Cardiac muscle cell (in vitro differentiated cells and primary cell): ENCODE measurements at places on chromosomes 2 and 18. TPM values are rescaled to one million over a fixed set of nuclear protein-coding genes. Genes with fewer than 3 reads are reported as not detected.

HOXD12 gene
- total RNA-seq: not detected in 2 replicates

PRKAG3 gene
- total RNA-seq: not detected in 2 replicates

GRCh38 chr2:200382874-200383273 lies 76.4 kb downstream of the SPATS2L start:
- DNase-seq: no peak

DNA sequence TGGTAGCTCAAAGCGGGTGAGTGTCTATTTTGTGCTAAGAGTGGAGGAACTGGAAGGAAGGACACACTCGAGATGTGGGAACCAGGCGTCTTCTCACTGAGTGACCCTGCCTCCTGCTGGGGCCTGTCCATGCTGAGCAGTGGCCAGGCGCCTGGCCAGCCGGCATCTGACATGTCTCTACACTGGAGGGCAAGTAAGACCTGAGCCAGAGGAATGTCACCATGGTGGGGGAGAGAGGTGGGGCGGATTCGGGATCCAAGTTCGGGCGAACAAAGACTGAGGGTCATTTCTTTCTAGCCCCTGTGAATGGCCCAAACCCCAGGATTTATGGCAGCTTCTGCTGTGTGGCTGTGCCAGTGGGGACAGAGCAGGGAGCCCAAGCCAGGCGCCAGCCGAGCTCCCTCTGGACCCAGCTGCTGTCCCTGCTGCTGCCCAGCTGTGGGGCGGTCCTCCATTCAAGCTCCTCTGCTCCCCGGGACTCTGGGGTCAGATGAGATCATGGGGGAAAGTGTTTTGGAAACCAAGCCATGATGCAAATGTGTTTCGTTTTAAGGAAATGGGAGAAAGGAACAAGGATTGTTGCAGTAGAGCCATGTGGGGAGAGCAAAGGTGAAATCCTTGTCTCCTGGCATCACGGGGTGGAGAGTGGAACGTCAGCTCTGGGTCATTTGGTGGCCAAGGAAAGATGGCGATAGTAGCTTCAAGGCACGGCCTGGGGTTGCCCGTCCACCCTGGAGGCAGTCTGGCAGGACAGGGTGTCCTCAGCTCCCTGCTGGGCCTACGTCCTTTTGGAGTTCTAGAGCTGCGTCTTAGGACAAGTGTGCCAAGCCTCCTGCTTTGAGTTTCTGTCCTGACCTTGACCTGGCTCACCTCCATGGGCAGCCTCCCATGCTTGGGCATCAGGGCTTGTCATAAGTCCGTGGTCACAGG lies 8.1 kb downstream of the ACKR3 start:
- DNase-seq: no peak

MAL gene
- total RNA-seq: 0.49 TPM in 1 of 2 replicates, not detected in the other

GRCh38 chr18:48036226-48036625 lies 105.8 kb upstream of the SMAD2 start:
- DNase-seq: peak; percentile 27

DNA sequence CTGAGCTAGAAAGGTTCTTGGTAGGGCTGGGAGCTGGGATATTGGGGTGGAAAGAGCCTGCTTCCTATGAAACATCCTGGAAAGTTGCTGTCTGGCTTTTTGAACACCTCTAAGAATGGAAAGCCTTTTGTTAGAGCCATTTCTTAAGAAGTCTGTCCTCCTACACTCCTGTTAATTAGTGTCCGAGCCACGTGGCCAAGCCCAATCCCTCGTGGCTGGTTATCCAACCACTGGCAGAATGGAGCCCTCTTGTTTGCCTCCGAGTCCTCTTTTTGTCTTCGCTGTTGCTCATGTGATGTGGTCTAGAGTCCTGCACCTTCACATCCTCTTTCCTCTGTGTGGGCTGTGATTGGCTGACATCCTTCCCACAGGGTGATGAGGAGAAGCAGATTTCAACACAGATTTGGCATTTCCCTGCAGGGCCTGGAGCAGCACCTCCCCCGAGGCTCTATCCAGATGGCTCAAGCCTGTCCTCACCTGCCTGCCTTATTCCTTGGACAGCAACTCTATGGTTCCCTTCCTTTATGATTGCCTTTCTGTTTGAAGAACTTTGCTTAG lies 8.2 kb upstream of the TOGARAM2 start:
- no peak for DNase-seq

DNA sequence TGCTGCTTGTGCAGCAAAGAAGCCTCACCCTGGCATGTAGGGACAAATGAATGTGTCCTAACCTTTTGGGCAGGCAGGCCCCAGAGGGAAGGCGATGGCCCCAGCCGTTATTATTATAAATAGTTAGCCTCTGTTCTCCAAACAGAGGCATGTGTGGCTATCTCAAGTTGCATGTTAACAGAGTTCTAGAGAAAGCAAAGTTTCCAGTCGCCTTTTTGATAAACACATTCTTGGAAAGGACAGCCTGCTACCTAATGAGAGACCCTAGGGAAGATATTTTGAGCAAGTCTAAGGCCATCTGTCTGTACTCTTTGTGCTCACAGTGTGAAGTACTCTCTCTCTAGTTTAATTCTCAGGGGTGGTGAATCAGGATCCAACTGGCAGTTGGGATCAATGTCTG lies 97.4 kb upstream of the FHL2 start:
- no peak for DNase-seq

PAIP2B gene
- 13.0 and 15.1 TPM in 2 replicates for total RNA-seq

FAP gene
- total RNA-seq: not detected in 2 replicates

DNA sequence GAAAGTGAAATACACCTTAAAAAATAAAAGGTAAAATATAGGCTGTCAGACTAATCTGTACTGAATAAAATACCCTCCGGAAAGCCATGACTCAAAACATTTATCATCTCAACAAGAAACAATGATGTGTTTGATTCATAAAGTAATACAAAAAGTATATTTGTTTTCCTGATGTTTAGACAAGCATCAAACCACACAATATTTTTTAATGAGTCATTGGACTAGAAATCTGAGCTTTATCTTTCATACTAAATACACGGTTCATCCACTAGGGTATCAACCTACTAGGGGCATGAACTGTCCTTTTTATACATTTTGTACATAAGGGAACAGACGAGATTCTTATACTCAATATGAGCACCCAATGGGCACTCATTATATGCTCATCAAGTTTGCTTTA lies 31.3 kb downstream of the CD226 start:
- DNase-seq: no peak

GRCh38 chr2:1936427-1936980 lies 192.2 kb upstream of the PXDN start:
- DNase-seq: no peak

CXCR1 gene
- not detected in 2 replicates for total RNA-seq

AFG3L2 gene
- total RNA-seq: 82.3 and 97.6 TPM in 2 replicates

DNA sequence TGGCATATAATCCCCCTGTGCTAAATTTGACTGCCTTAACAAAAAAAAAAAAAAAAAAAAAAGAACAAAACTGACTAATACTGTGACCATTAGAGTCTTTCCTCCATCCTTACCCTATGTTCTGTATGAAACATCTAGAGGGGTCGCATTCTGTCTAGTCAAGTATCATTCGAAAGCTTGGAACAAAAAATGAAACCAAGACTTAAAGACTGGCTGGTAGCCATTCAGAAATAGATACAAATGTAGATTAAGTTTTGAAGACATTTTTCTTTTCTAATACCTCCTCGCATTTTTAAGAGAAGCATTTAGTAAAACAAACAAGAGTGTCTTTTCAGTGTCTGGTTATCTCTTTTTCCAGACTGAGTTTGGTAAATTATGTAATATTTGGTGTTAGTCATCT lies 66.7 kb downstream of the SPATS2L start:
- no peak for DNase-seq

DNA sequence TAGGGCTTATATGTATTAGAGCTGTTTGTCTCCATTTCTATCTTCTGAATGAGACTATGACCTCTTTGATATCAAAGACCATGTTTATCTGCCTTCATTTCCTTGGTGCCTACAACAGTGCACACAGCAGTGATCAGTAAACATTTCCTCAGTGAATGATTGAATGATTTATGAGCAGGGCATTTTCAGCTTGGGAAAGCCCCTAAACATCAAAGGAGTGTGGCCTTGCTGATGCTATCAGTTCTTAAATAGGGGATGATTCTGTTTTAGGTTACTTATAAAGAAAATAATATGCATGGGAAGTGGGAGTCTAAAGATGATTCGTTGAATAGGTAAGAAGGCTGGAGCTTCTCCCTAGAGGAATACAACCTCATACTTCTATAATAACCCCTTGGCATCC lies 425.3 kb downstream of the ZNF521 start:
- DNase-seq: no peak

FASTKD1 gene
- 27.8 and 41.3 TPM in 2 replicates for total RNA-seq

CRYGD gene
- total RNA-seq: not detected in 2 replicates

- peak; percentile 30 for DNase-seq
These were observed 152.3 kb downstream of the MEIS1 start for GRCh38 chr2:66587216-66587615.

GRCh38 chr2:39481611-39482010 lies 44.5 kb upstream of the MAP4K3 start:
- DNase-seq: no peak

- DNase-seq: no peak
These were observed 135.8 kb downstream of the DHRS9 start for GRCh38 chr2:169205176-169205575.

GRCh38 chr2:195044801-195045200 lies 612.2 kb upstream of the SLC39A10 start:
- no peak for DNase-seq

GRCh38 chr2:221495731-221496130 lies 76.4 kb downstream of the EPHA4 start:
- no peak for DNase-seq

DNA sequence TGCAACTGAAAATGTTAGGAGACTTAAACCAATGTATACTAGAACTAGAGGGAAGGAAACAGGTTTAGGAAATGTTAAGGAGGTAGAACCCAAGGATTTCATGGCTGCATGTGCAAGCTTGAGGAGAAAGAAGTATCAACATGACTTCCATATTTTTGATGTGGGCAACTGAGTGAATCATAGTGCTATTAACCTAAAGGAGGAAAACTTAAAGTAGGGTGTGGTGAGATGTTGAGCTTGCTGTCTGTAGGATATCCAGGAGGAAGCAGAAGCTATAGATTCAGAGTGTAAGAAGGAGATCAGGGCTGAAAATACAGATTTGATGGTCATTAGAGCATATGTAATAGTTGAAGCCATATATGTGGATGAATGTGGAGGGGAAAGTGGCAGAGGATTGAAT lies 31.5 kb downstream of the NDC80 start:
- no peak for DNase-seq

- no peak for DNase-seq
These were observed 5.3 kb upstream of the NPPC start for GRCh38 chr2:231931481-231931915.

GRCh38 chr2:226475650-226476049 lies 324.0 kb downstream of the IRS1 start:
- DNase-seq: no peak

DNA sequence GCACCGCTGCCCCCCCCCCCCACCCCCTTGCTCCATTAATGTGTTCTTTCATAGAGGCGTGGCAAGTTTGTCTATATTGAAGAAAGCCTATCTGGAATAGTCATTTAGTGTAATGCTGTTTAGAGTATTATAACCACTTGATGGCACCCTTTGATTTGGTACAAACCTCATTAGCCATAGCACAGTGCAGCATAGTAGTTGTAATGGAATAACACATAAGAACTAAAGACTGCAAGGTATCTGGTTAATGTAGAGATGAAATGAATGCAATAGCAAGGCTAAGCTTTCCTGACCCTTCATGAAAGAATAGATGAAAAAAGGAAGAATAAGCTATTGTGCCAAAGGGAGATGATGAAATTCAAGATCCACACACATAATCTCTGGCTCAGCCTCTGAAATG lies 81.9 kb downstream of the EHBP1 start:
- peak; percentile 74 for DNase-seq

DNA sequence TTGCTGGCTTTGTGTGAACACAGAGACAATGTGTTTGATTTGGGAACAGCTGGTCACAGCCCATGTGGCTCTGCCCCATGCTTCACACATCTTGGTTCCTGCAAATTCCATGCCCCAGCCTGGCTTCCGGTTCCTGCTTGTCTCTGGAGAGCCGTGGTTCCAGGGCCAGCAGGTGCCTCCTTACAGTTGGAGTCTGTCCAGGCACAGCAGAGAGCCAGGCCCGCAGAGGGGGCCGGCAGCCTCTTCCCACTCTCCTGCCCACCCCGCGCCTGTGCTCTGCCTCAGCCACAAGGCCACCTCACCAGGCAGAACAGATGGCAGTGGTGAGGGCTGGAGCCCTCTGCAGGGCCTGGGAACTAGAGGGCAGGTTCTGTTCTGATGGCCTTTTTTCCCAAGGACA lies 81.5 kb downstream of the LDLRAD4 start:
- DNase-seq: no peak

DNA sequence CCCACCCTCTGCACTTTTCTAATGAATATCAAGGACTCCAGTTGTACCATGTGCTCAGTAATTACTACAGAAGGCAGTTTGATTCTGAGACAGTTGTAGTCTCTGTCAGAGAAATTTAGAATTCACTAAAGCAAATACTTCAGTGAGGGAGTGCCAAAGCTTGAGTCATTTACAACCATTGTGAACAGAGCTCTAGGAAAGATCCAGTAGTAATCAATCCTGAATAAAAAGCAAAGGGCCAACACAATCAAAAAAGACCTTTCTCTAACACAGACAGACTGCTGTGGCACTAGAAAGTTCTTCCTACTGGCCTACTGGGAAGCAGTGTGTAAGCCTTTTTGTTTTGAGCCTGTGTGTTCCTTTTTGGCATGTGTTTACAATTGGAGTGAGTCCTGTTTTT lies 135.6 kb upstream of the UNC80 start:
- no peak for DNase-seq

TGFBRAP1 gene
- total RNA-seq: 15.8 and 18.9 TPM in 2 replicates

DNA sequence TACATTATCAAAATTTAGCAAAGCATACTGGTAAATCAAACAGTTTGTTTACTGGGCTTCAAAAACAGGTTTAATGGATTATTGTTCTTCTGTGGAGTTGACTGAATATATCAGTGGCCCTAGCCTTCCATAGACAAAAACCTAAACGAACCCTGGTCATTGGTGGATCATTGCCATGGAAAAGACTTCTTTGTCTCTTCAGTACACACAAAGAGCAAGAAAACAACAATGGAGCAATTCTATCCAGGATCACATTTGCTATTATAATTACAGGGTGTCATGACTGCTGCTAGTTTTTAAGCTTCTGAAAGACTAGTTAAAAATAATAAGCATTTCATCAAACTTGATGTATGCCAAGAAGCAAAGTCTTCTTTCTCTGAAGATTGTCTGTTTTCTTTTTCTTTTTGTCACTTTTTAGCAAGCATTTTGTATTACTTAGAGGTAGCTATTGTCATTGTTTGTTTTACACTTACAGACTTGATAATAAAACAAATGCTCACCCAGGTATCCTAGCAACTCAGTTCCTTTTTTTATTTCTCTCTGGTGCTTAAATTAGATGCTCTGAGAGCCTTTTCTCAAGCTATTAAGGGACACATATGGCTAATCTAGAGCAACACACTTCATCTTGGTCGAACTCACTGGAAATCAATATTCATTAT lies 1228.7 kb upstream of the DDX18 start:
- no peak for DNase-seq

GRCh38 chr2:66982766-66983165 lies 414.4 kb upstream of the ETAA1 start:
- DNase-seq: peak; percentile 26

- DNase-seq: peak; percentile 93
These were observed 105.9 kb upstream of the CREB1 start for GRCh38 chr2:207423886-207424285.

GRCh38 chr2:62334009-62334408 lies 138.1 kb downstream of the B3GNT2 start:
- DNase-seq: no peak
